HCT116 (cell line): ENCODE measurements at places on chromosomes 11 and 22. TPM values are rescaled to one million over a fixed set of nuclear protein-coding genes. Genes with fewer than 3 reads are reported as not detected.
A peak's percentile ranks its signal among the peaks of the same experiment; 100 is the strongest.

GRCh38 chr11:69598147-69598546, 42.8 kb upstream of the CCND1 start:
- no peaks in the 10 kb centered on the region for H3K36me3 ChIP-seq
- H3K4me3 ChIP-seq, result no peak overlapping the region
- no peak for DNase-seq
- no peaks in the 10 kb centered on the region for H3K4me1 ChIP-seq
- no peaks in the 10 kb centered on the region for H3K27me3 ChIP-seq

GRCh38 chr22:19419464-19420178, 11.9 kb downstream of the HIRA start:
- no peak overlapping the region for H3K4me3 ChIP-seq
- DNase-seq, result no peak
- no peaks in the 10 kb centered on the region for H3K36me3 ChIP-seq
- H3K4me1 ChIP-seq, result no peaks in the 10 kb centered on the region

- DNase-seq, result no peak
- H3K36me3 ChIP-seq, result no peaks in the 10 kb centered on the region
- peaks cover 52% of the 10 kb centered on the region for H3K4me1 ChIP-seq
- H3K27me3 ChIP-seq, result no peaks in the 10 kb centered on the region
- H3K4me3 ChIP-seq, result no peak overlapping the region
Measured at GRCh38 chr11:74141241-74141695, 29.5 kb downstream of the C2CD3 start.

- no peaks in the 10 kb centered on the region for H3K27me3 ChIP-seq
- no peak for DNase-seq
- no peaks in the 10 kb centered on the region for H3K36me3 ChIP-seq
- H3K4me3 ChIP-seq, result no peak overlapping the region
- H3K27ac ChIP-seq, result no peak overlapping the region
Measured at GRCh38 chr11:9616858-9617257, 43.4 kb downstream of the WEE1 start.

DNA sequence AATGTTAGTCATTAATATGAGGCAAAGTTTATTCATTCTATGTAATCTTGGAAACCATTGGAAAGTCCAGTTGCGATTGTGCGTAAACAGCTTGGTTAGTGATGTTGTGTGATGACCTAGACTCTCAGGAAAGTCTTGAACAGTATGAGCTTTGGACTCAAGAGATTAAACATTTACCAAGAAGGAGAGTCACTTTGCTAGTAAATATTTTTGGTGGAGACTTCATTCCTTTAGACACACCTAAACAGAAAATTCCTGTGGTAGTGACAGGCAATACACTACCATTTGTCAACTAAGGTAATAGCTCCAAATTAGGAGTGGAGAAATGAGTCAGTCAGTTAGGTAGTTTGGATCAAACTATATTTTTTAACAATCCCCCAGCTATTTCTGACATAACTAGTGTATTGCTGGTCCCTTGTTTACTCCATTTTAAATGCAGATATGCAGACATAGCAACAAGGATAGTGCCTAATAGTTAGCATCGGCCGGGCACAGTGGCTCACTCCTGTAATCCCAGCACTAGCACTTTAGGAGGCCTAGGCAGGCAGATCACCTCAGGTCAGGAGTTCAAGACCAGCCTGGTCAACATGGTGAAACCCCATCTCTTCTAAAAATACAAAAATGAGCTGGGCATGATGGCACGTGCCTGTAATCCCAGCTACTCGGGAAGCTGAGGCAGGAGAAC, 89.3 kb downstream of the ARHGAP42 start:
- no peaks in the 10 kb centered on the region for H3K36me3 ChIP-seq
- no peaks in the 10 kb centered on the region for H3K27me3 ChIP-seq
- peak; percentile 82 for DNase-seq
- H3K4me3 ChIP-seq, result peak overlapping the region; percentile 46
- peaks cover 59% of the 10 kb centered on the region for H3K4me1 ChIP-seq

DNA sequence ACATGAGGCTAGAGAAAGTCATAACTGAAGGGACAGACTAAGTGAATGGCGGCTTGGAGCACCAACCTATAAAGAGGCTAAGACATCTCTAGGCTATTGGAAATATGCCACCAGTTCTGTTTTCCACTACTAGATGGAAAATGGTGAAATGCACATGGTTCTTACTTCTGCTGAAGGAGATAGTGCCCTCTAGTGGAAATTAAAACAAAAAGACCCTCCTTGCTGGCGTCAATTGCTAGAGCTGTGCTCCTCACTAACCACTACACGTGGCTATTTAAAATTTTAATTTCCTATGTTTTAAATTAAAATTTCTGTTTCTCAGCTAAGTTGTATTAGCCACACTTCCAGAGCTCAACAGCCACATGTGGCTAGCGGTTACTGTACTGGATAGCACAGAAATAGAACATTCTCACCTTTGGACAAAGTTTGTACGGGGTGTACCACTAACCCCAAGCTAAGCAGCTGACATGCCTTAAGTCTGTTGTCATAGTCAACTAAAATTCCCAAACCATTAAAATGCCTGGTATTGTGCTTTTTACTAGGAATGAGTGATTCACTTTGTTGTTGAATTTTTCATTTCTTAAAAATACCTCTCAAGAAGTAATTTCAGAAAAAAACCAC, 34.1 kb upstream of the CALCA start:
- peak; percentile 47 for DNase-seq
- no peak overlapping the region for H3K4me3 ChIP-seq
- no peak overlapping the region for H3K27ac ChIP-seq

GRCh38 chr11:118342503-118343161, at the start of gene CD3D:
CD3D (minus strand) TSS chr11:118342705; CDS start chr11:118342607, 98 bp downstream.
- no peak within 1 kb of the TSS for H3K4me3 ChIP-seq
- H3K4me1 ChIP-seq, result no peaks in the 10 kb centered on the region; the same call in 1 of the 2 replicates
- DNase-seq, result no peak
- H3K36me3 ChIP-seq, result no peaks in the 10 kb centered on the region

DNA sequence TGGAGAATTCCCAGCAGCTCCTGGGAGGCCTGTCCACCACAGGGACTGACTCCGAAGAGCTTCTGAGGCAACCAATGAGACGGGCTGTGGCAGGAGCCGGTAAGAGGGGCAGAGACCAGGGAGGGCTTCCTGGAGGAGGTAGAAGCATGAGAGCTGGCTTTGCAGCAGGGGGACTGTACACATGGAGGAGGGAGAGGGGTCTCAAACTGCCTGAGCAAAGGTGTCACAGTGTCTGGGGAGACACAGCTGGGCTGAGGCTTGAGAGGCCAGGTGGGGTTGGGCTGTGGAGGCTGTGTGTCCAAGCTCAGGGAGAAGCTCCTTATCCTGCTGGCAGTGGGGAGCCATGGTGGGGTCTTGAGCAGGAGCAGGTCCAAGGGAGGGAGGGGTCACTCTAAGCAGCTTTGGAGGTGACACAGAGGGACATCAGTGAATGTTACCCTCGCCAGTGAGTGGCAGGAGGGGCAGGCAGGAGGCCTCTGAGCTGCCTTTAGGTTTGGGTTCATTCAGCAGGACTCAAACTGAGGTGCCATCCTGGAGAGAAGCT, 4.6 kb upstream of the RHOD start:
- no peak for DNase-seq
- H3K4me1 ChIP-seq, result peaks cover 20% of the 10 kb centered on the region
- no peaks in the 10 kb centered on the region for H3K27me3 ChIP-seq
- H3K4me3 ChIP-seq, result no peak overlapping the region

DNA sequence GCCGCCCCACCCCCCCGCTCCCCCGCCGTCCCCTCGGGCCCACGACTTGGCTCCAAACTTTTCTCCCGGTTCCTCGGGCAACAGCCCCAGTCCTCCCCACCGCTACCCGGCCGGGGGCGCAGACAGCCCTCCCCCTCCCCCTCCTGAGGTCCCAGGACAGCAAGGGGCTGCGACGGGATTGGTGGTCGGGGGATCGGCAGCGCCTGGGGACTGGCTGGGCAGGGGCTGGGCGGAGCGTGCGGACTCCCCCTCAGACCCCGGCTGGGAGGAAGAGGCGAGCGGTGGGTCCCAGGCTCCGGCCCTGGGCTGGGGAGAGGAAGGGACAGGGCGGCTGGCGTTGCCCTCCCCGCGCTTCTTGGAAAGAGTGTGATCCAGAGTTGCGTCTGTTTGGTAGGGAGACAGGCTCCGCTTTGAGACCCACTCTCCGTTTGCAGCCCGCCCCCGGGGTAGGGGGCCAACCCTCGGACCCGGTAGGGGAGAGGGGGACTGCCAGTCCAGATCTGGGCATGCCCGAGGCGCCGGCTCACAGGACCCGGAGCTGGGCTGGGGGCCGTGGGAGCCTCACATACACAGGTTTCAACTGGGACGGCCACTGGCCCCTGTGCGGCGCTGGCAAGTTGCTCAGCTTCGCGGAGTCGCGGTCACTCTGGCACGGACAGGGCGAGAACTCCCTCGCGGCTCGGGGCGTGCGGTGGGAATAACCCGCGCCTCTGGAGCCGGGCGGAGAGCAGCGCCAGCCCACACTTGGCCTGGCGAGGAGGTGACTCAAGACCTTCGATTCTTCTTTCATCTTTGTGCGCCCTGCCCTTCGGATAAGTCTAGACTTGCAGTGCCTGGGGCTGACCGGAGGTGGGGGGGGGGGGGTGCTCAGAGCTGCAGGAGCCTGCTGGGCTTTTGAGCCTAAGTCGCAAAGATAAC, 999 bp downstream of the TSKU start:
- H3K27me3 ChIP-seq, result no peaks in the 10 kb centered on the region
- H3K27ac ChIP-seq, result peak overlapping the region; percentile 88
- no peaks in the 10 kb centered on the region for H3K36me3 ChIP-seq
- H3K4me1 ChIP-seq, result peaks cover 66% of the 10 kb centered on the region
- peak overlapping the region; percentile 85 for H3K4me3 ChIP-seq
- peak; percentile 55 for DNase-seq

GRCh38 chr11:70072861-70073755, 5.0 kb upstream of the ANO1 start:
- H3K27ac ChIP-seq, result no peak overlapping the region
- no peak for DNase-seq
- H3K36me3 ChIP-seq, result no peaks in the 10 kb centered on the region
- no peaks in the 10 kb centered on the region for H3K27me3 ChIP-seq
- H3K4me1 ChIP-seq, result peaks cover 22% of the 10 kb centered on the region

DNA sequence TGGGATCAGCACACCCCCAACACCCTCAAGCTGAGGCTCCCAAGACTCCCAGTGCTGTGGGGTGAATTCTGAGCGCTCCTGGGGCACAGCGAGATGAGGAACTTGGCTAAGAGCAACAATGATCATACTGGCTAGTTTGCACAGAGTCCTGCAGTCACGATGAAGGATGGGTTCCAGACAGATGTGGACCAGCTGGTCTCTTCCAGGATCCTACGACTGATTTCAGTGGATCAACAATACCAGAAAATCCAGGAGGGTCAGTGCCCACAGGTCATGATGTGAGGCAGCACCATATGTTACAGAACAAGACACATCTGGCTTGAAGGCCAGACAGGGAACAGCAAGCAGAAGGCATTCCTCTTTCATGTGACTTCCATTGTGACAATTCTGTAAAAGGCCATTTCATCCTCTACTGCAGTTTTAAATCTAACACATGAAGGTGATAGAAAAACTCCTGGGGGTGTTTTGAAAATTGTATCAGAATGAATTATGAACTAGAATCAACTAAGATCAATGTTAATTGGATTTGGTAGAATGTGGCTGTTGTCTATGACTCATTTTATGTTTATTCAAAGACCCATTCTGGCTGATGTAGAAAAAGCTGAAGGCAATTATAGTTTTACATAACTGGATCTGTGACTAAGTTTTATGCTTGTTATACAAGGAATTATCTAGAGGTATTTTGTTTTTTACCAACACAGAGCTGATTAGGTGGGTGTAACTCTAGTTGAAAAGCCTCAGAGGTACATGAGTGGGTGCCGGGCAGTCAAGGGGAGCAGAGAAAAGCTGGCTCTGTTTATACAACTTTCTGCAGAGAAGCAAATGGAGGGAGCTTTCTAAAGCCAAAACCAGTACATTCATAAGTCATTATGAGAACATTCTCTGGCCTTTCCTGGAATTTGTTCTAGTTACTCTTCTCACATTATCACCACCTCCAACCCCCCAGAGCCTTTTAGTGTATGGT, 29.1 kb downstream of the OR52K1 start:
- no peaks in the 10 kb centered on the region for H3K4me1 ChIP-seq
- no peaks in the 10 kb centered on the region for H3K36me3 ChIP-seq
- peaks cover 77% of the 10 kb centered on the region for H3K27me3 ChIP-seq
- no peak for DNase-seq
- no peak overlapping the region for H3K4me3 ChIP-seq
- no peak overlapping the region for H3K27ac ChIP-seq

- no peaks in the 10 kb centered on the region for H3K4me1 ChIP-seq
- no peaks in the 10 kb centered on the region for H3K36me3 ChIP-seq
- H3K4me3 ChIP-seq, result no peak overlapping the region
- no peak for DNase-seq
Measured at GRCh38 chr11:114130115-114130576, 70.6 kb downstream of the ZBTB16 start.

DNA sequence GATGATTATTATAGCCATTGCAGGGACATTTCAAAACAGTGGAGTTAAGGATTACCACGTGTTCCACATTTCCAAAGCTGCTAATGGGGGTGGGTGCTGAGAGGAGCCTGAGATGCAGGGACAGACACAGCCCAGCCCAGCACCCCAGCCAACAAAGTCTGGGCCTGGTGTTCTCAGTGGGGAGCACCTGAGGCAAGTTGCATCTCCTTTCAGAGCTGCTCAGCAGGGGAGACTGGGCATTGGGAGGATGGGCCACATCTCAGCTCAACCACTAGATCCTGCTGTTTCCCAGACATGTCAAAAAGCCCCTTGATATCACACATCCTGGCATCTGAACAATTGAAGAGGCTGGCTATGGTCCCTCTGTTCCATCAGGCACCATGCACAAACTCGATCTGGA, 458.0 kb upstream of the KIRREL3 start:
- H3K4me1 ChIP-seq, result no peaks in the 10 kb centered on the region
- no peak for DNase-seq
- H3K4me3 ChIP-seq, result no peak overlapping the region
- H3K27me3 ChIP-seq, result no peaks in the 10 kb centered on the region
- H3K27ac ChIP-seq, result no peak overlapping the region

DNA sequence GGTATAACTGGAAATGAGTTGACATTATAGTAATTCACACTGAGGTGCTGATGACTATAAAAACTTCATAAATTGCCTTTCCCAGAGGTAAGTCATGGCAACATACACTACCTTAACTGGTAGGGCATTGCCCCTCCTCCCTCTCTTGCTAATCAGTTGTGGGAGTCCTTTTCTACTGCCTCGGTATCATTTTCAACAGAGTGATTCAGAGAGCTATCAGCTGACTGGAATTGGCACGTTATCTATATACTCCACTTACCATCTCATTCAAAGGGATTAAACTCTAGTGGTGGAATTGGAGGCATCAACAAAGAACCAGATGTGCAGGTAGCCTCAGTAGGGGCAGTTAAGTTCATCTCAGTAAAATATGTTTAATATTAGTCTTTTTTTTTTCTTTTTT, 8.0 kb upstream of the NUP160 start:
- no peak for DNase-seq
- peaks cover 10% of the 10 kb centered on the region for H3K4me1 ChIP-seq
- H3K4me3 ChIP-seq, result no peak overlapping the region

GRCh38 chr11:32939866-32940265, 47.3 kb downstream of the QSER1 start:
- DNase-seq, result no peak
- no peak overlapping the region for H3K4me3 ChIP-seq
- H3K4me1 ChIP-seq, result no peaks in the 10 kb centered on the region
- no peak overlapping the region for H3K27ac ChIP-seq
- no peaks in the 10 kb centered on the region for H3K27me3 ChIP-seq

- H3K4me1 ChIP-seq, result no peaks in the 10 kb centered on the region
- no peak overlapping the region for H3K4me3 ChIP-seq
- H3K27ac ChIP-seq, result no peak overlapping the region
- DNase-seq, result no peak
- peaks cover 66% of the 10 kb centered on the region for H3K27me3 ChIP-seq
- H3K36me3 ChIP-seq, result no peaks in the 10 kb centered on the region
Measured at GRCh38 chr11:134670247-134670782, 258.3 kb upstream of the B3GAT1 start.

The SUSD2 gene
- 6.6 TPM for total RNA-seq

The PATE2 gene
- not detected for total RNA-seq

The UBQLNL gene
- total RNA-seq, result not detected

The DRD4 gene
- total RNA-seq, result 2.4 TPM

The CSF2RB gene
- 0.10 TPM for total RNA-seq

The LUZP2 gene
- total RNA-seq, result not detected

The HBG2 gene
- 48.1 TPM for total RNA-seq

The HEPN1 gene
- total RNA-seq, result not detected
